ENCODE measurements at places on chromosomes 4 and X. TPM values are rescaled to one million over a fixed set of nuclear protein-coding genes. Genes with fewer than 3 reads are reported as not detected.
A peak's percentile ranks its signal among the peaks of the same experiment; 100 is the strongest.

DNA sequence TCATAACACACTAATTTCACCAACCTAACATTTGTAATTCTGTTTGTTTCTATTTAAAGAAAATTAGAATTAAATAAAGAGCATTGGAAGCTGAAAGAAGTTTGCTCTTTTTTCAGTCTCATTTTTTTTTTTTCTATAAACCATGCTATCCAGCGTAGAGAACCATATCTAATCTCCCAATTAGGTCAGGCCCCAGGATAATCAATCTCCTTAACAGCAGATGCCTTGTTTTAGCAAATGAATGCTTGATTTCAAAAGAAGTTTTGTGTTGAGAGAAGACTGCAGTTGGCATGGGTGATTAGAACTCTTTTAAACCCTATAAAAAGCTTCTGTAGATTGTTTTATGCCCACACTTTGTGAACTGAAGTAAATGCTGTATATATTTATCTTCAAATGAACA lies 15.6 kb upstream of the MAD2L1 start:
- no peak for DNase-seq

DNA sequence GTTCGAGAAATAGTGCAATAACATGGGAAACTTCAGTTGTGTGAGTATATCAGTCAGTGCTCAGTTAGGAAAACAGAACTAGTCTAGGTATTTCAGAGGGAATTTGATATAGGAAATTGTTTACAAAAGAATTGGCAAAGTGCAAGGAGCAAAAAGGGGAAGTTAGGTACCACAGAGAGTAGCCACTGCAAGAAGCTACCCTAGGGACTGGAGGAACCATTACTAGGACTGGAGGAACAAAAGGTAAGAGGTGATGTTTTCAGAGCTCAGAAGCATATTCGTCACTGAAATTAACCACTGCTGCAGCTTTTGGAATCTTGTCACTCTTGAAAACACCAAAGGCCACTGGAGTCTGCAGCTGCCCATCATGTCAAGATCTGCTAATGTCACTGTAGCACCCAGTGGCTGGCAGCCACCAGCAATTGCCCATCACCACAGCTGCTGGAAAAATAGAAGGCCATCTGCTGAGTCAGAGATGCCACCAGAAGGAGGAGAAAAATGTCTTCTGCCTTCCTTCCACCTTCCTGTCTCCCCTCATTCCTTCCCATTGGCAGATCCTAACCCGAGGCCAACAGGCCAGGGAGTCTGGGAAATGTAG lies 160.6 kb upstream of the RPS6KA3 start:
- no peak for DNase-seq

- no peak for DNase-seq
Observed at GRCh38 chrX:150092549-150092948, 154.3 kb upstream of the EOLA2 start.

DNA sequence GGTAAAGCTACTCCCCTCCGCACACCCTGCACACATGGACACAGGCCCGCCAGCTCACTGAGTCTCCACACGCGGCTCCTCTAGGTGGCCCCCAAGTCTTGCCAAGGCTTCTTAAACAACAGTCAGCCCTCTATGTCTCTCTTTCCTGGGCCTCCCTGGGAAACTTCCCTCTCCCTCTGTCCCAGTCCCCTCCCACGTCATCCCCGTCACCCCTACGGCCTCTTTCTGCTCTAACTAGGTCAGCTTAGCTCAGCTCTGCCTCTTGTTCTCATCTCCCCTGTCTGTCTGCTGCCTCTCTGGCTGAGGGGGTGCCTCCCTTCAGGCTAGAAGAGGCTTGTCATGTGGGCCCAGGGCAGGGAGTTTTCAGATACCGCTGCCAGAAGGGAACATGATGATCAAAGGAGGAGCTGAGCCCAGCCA lies 38.8 kb downstream of the SEPTIN6 start:
- DNase-seq, result no peak

- DNase-seq, result no peak
Observed at GRCh38 chrX:141791856-141792255, 46.3 kb upstream of the MAGEC3 start.

Gene TACR3
- 0.29 TPM for total RNA-seq

GRCh38 chr4:3880615-3881120 lies 114.5 kb downstream of the ADRA2C start:
- peak; percentile 78 for DNase-seq

GRCh38 chr4:89403826-89404225 lies 96.2 kb upstream of the GPRIN3 start:
- no peak for DNase-seq

GRCh38 chr4:40575846-40576245 lies 53.8 kb downstream of the RBM47 start:
- no peak for DNase-seq

Gene UGT2B15
- total RNA-seq, result 0.57 TPM

Gene SSX2
- total RNA-seq, result not detected

Gene CLGN
- total RNA-seq, result 10.8 TPM

GRCh38 chr4:158219623-158220022 lies 9.3 kb downstream of the TMEM144 start:
- DNase-seq, result no peak

GRCh38 chr4:186628058-186628711 lies 72.8 kb upstream of the MTNR1A start:
- DNase-seq, result no peak

- DNase-seq, result no peak
Observed at GRCh38 chr4:165209796-165210195, 2.4 kb downstream of the KLHL2 start.

GRCh38 chr4:76388160-76388908 lies 32.6 kb downstream of the CCDC158 start:
- DNase-seq, result no peak

DNA sequence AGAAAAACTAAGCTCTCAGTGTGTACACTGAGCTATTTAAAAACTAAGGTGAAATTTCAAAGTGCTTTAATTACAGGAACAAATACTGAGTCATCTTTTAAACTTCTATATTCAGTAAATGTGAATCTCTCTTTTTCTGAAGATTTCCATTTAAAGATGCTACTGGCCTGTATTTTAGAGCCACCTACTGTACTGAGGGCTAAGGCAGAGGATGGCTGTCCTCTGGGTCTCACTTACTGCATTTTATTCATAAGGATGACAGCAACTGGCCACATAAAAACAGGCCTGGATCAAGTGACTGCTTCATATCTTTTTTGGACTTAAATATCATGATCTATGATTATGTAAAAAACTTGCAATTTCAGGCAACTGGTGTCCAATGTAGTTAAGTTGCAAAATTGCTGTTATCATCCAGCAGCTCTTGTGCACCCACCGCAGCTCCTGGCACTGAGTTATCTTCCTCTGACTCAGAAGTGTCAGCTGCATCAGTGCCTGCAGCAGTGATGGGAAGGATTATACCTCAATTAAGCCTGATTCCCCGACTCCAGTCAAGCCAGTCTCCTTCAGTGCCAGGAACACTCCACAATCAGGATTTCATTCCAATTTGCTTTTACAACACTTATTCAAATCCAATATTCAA lies 1073.7 kb downstream of the PDHA2 start:
- no peak for DNase-seq

Gene DRP2
- 0.29 TPM for total RNA-seq

GRCh38 chr4:74205559-74205958 lies 47.6 kb downstream of the MTHFD2L start:
- no peak for DNase-seq

DNA sequence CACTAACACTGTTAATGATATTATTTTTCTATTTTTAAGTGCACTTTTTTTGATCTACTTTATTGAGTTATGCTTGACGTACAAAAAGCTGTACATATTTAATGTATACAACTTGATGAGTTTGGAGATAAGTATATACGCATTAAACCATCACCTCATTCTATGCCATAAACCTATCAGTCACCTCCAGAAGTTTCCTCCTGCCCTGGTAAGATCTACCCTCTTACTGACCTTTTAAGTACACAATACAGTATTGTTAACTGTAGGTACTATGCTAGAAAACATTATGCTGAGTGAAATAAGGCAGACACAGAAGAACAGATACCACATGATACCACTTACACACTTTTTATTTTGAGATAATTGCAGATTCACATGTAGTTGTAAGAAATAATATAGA lies 36.9 kb downstream of the INTS6L start:
- no peak for DNase-seq

- no peak for DNase-seq
Observed at GRCh38 chrX:131923614-131924250, 99.4 kb upstream of the STK26 start.

DNA sequence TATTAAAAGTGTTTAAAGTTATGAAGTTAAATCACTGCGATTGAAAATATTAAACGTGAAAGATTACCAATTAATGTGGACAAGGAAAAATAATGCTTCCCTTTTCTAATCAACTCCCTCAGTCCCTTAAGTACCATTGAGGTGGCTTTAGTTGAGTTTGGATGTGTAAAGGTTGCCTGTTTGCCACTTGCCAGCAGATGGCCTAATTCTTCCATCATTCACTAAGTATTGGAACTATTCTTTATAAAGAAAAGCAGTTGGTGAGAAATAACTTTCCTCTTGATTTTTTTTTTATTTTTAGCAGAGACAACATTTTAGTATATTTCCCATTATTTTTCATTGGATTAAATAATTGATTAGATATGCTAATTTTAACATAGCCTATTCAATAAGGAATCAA lies 295.9 kb upstream of the TACR3 start:
- DNase-seq, result no peak

Gene EDNRA
- 13.3 TPM for total RNA-seq

- DNase-seq, result no peak
Observed at GRCh38 chr4:41844327-41844726, 90.9 kb upstream of the TMEM33 start.

- DNase-seq, result no peak
Observed at GRCh38 chrX:19798423-19798822, 89.0 kb downstream of the SH3KBP1 start.
